Left renal cortex interstitium (tissue), 4 donors: ENCODE measurements at places on chromosomes 16 and 17.

DNA sequence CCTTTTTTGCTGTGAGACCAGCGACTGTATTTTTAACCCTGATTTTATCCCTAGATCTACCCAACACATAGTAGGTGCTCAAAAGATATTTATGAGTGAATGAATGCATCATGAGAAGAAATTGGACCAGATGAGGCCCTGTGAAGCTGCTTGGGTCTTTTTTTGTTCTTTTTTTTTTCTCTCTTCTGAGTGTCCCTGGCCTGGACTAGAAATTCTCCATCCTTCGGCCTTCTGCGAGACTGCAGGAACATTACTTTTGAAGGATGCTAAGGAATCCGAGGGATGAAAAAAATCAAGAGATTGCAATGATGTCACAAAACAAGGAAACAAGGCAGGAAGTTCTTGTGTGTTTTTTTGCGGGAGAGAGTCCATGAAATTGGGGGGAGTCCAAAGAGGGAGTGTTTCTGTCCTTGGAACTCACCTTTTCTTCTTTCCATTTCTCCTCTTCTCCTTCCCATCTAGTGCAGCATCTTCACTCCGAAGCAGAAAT is 560 bp upstream of the RUSF1 start:
- DNase-seq: peak; percentile 83

DNA sequence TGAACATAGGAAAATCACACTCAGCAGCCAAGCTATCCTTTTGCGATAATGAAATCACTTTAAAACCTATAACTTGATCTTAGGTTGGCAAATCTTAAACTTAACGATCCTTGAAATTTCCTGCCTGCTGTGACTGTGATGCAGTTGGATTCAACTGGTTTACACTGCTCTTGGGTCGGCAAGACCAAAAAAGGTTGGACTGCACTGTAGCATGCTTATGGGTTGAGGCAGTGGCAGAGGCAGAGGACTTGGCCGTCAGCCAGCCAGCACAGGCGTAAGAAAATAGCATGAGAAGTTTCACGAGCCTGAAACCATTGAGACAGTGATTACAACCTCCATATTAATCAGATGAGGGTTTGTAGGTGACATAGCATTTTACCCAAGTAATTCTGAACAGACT is 21.4 kb downstream of the WSB1 start:
- DNase-seq: no peak

GRCh38 chr17:76681222-76682137 is 29.3 kb downstream of the MXRA7 start:
- no peak for DNase-seq

GRCh38 chr16:12519986-12520385 is 283.7 kb downstream of the CPPED1 start:
- no peak for DNase-seq

- DNase-seq: no peak
These were observed 489.5 kb downstream of the KCNJ2 start for GRCh38 chr17:70658840-70659239.

DNA sequence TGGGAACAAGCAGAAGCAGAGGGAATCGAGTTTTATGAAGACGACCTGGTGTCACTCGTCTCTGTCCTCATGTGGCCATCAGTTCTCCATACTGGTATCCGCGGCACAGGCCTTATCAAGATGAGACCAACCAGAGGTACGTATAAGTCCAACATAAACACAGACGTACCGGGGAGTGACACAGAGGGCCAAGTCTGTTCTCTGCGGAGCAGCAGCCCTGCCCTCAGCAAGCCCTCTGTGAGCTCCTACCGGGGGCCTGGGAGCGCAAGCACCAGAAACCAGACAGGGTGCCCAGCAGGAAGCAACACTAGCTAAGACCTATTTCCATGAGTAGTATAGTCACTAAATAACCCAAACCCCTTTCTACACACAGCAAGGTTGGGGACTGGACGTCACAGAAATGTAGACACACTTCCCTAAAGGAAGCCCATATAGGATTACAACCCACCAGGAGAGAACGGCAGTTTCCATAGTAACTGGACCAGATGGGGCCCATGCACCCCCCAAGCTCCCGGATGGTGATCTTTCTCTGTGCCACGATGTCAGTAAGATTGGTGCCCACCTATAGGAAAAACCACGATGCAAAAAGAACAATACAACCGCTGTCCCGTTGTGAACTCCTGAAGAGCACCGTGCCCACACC is 911 bp downstream of the ARL16 start:
- no peak for DNase-seq

DNA sequence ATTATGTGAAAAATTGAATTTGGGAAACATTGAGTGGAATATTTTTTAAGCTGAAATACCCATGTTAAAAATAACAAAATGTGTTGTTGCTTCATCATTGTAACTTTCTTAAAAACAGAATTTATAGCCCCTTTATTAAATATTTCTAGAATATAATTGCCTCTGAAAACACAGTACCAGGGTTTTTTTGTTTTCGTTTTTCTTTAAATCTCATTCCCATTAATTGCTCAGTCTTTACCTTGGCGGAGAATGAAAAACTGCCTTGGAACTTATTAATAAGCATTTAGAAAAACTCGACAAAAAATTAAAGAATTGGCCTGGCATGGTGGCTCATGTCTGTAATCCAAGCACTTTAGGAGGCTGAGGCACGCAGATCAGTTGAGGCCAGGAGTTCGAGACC is 195.2 kb upstream of the TBX2 start:
- no peak for DNase-seq

DNA sequence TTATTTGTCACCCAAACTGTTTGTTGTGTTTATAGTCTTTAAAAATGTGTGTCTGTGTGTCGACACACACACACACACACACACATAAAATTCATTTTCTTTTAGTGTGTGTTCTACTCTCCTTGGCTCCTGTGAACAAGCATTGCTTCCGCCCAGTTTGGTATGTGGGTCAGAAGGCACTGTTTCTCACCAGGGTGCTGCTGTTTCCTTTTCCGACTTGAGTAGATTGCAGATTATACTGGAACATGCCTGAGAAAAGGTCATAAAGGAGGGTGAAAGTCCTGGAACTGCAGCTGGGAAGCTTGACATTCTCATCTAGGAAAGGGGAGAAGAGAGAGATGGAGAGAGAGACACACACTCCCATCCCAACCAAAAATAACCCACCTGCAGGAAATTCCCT is 330.3 kb downstream of the BCAS3 start:
- no peak for DNase-seq

DNA sequence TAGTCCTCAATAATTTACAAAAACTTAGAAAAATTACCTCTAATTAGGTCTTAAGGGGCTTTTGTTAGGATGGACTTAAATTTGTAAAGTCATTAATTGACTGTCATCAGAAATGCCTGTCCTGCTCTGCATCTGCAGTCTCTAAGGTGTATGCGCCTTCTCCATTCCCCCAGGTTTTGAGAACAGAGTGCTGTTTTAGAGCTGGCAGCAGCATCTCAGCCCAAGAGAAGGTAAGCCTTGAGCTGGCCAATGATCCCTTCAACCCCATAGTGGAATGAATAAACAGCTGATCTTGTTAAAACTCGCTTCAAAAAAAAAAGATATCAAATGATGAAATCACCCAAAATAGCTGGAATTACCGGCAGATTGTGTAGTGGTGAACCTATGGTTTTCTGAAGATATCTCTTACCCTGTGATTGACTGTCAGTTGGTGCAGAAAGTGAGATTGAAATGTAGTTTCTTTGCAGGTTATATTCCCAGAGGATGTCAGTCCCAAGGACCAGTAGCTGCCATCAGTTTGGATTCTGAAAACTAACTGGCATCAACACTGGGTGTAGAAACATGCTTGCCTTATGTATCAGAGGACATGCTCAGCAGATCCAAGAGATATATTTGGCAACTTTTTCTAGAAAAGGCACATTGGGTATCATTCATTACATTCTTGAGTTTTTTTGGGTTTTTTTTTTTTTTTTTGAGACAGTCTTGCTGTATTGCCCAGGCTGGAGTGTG is 25.7 kb downstream of the TRPV2 start:
- no peak for DNase-seq

- no peak for DNase-seq
These were observed 191.4 kb downstream of the ZNF423 start for GRCh38 chr16:49664221-49665215.

DNA sequence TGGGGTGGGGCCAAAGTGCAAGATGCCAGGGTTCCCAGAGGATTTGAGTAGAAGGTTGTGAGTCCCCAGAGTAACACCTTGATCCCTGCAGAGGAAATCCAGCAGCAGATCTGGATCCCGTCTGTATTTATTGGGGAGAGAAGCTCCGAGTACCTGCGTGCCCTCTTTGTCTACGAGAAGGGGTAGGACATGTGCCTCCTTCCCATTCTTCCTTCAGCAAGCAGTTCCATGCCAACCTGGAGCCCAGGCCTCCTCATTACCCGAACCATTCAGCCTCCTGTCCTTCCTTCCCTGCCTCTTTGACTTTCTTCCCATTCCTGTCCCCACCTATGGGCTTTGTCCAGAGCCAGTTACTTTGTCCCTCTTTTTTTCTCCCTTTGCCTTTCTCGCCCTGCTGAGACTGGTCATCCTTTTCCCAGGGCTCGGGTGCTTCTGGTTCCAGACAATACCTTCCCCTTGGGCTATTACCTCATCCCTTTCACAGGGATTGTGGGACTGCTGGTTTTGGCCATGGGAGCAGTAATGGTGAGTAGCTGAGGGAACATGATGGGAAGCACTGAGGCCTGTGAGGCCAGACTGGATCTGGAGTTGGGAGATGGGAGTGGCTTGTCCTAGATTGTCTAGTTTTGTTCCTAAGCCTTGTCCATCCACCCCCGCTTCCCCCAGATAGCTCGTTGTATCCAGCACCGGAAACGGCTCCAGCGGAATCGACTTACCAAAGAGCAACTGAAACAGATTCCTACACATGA is 2.9 kb downstream of the RNF167 start:
- DNase-seq: no peak

GRCh38 chr17:74935585-74936469 is at the start of gene OTOP3:
Gene OTOP3, plus strand, starts transcription at chr17:74935898. Its CDS starts 24 bp downstream, at chr17:74935922.
- DNase-seq: no peak

- no peak for DNase-seq
These were observed 115.1 kb downstream of the SOCS1 start for GRCh38 chr16:11140867-11141266.

DNA sequence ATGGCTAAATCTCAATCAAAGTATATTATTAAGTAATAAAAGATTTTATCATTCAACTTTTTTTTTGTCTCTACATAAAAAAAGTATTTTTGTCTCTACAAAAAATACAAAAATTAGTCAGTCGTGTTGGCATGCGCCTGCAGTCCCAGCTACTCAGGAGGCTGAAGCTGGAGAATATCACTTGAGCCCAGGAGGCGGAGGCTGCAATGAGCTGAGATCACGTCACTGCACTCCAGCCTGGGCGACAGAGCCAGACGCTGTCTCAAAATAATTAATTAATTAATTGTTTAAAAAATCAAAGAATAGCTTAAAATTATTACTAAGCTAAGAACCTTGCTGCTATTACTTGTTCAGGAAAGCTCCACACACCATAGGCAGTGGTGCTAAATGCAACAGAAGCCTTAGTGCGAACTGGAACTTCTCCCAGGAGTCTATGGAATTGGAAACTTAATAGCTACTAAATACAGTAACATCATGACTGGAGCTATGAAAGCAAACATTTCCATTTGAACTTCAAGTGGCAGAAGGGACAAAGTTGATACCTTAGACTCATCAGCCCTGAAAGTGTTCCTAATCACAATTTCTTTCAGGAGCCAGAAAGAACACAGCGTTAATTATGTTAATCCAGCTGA is 22.6 kb downstream of the ADCY9 start:
- DNase-seq: no peak

DNA sequence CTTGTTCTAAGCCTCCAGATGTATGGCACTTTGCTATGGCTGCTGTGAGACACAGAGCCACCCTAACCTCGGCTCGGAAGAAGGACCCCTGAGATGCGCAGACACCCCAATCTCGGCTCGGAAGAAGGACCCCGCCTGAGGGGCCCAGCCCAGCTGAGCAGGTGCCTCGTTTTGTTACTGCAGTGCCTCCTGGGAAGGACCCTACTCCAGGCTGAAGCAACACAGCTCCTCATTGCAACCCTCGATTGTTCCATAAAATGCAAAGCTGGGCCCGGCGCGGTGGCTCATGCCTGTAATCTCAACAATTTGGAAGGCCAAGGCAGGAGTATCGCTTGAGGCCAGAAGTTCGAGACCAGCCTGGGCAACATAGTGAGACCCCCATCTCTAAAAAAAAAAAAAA is 61.3 kb downstream of the C16orf95 start:
- DNase-seq: no peak

DNA sequence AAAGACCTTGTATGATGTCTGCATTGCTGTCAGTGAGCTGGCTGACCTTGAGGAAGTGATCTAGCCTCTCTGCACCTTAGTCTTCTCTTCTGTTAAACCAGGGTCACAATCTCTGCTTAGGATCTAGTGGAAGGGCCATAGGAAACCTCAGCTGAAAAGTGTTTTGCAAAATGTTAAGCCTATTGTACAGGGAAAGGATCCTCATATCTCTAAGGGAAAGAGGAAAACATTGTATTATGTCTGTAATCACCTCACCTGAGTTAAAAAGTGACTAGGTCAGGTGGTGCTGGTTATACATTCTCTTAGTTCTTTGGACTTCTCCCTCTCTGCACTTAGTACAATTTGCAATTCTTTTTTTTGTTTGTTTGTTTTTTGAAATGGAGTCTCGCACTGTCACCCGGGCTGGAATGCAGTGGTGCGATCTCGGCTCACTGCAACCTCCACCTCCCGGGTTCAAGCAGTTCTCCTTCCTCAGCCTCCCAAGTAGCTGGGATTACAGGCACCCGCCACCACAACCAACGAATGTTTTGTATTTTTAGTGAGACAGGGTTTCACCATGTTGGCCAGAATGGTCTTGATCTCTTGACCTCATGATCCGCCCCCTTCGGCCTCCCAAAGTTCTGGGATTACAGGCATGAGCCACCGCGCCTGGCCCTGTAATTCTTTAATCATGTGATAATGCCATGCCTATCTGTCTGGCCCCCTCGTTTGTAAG is 2.0 kb upstream of the SEPHS2 start:
- no peak for DNase-seq

- no peak for DNase-seq
These were observed 198.4 kb downstream of the CYB561 start for GRCh38 chr17:63247706-63248105.

GRCh38 chr16:3234543-3234856 is 458 bp downstream of the ZNF200 start:
- no peak for DNase-seq

DNA sequence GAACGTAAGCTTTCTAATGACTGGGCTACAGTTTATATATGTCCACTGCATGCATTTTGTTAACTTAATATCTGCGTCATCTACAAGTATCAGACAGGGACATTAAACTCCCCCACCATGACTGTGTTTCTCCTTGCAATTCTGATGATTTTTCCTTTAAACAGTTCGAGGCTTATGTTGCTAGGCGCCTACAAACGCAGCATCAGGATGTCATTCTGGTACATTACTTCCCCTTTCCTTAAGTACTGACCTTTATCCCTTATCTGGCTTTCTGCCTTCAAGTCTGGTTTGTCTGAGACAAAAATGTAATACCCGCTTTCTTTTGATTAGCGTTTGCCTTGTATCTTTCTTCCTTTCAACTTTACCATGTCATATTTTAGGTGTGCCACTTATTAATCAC is 362.4 kb downstream of the SLC39A11 start:
- DNase-seq: no peak

GRCh38 chr16:53434377-53435065 is at the start of gene RBL2:
Gene RBL2, plus strand, starts transcription at chr16:53434471. Its CDS starts 86 bp downstream, at chr16:53434557.
- peak; percentile 45 for DNase-seq
